ENCODE measurements at places on chromosomes 12 and 14.

DNA sequence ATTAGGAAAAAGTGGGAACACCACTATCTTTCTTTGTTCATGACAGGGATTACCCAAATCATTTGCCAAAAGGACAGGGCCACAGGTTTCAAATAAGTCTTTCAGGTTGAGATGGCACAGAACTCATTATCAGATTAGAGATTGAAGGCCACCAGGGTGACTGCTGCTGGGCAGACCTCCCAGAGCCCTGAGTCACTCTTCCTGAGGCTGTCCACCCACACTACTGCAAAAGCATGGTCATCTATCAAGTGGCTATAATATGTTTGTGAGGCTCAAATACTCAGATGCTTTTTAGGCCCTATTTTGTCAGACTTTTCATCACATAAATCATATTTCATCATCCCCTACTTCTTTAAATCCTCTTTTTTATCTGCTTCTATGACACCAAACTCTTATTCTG lies 155.3 kb upstream of the CCDC196 start:
- no peak overlapping the region for H3K4me3 ChIP-seq
- no peak for DNase-seq
- no peaks in the 10 kb centered on the region for H3K27me3 ChIP-seq
- no peak overlapping the region for H3K27ac ChIP-seq
- H3K36me3 ChIP-seq: no peaks in the 10 kb centered on the region
- H3K4me1 ChIP-seq: no peaks in the 10 kb centered on the region

GRCh38 chr12:20142316-20142715 lies 226.0 kb upstream of the PDE3A start:
- H3K36me3 ChIP-seq: no peaks in the 10 kb centered on the region
- H3K4me3 ChIP-seq: no peak overlapping the region
- H3K27ac ChIP-seq: no peak overlapping the region
- no peaks in the 10 kb centered on the region for H3K27me3 ChIP-seq

- H3K4me1 ChIP-seq: no peaks in the 10 kb centered on the region
- H3K4me3 ChIP-seq: no peak overlapping the region
- no peak for DNase-seq
- no peak overlapping the region for H3K27ac ChIP-seq
Measured at GRCh38 chr12:44960856-44961255, 84.7 kb upstream of the NELL2 start.

DNA sequence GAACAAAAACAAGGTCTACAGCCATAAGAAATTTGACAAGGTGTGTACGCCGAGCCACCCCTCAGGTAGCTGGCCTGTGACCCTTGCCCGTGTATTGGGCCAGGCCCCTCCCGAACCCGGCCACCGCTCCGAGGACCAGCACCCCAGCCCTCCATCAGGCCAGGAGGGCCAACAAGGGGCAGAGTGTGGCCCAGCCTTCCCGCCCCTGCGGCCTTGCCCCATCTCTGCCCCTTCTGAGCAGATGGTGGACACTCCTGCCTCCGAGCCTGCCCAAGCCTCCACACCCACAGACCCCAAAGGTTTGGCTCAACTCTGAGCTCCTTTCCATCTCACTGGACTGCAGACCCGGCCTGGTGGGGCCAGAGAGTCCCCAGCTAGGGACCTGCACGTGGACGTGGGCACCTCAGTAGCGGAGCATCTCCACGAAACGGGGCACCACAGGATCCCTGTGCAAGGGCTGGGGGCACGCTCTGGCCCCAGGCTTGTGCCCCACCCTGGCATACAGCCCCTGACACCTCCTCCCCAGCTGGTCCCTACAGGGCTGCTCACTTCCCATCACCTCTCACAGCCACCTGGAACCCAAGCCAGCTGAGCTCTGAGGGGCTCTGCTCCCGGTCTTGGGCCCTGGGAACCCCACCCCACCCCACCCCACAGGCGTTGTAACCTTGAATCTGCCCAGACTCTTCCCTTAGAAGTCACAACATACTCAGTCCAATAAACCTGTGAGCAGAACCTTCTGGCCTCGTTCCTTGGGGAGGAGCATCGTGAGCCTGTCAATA lies 3.3 kb downstream of the P2RX2 start:
- no peak for DNase-seq
- peaks cover 34% of the 10 kb centered on the region for H3K27me3 ChIP-seq
- peaks cover 46% of the 10 kb centered on the region for H3K36me3 ChIP-seq
- peaks cover 12% of the 10 kb centered on the region for H3K4me1 ChIP-seq
- no peak overlapping the region for H3K27ac ChIP-seq
- H3K4me3 ChIP-seq: no peak overlapping the region

- no peak overlapping the region for H3K4me3 ChIP-seq
- DNase-seq: no peak
- H3K4me1 ChIP-seq: no peaks in the 10 kb centered on the region
- no peak overlapping the region for H3K27ac ChIP-seq
- no peaks in the 10 kb centered on the region for H3K27me3 ChIP-seq
Measured at GRCh38 chr12:105337391-105337790, 6.9 kb downstream of the C12orf75 start.

- H3K36me3 ChIP-seq: no peaks in the 10 kb centered on the region
- peak overlapping the region; percentile 13 for H3K4me3 ChIP-seq
- DNase-seq: peak; percentile 46
- no peaks in the 10 kb centered on the region for H3K27me3 ChIP-seq
- H3K4me1 ChIP-seq: no peaks in the 10 kb centered on the region
Measured at GRCh38 chr12:32455607-32456071, 56.3 kb downstream of the FGD4 start.

- H3K36me3 ChIP-seq: no peaks in the 10 kb centered on the region
- H3K27me3 ChIP-seq: no peaks in the 10 kb centered on the region
- no peak overlapping the region for H3K27ac ChIP-seq
Measured at GRCh38 chr12:52395761-52396434, 10.2 kb downstream of the KRT82 start.

- H3K27me3 ChIP-seq: no peaks in the 10 kb centered on the region
- DNase-seq: no peak
- H3K4me1 ChIP-seq: no peaks in the 10 kb centered on the region
Measured at GRCh38 chr12:47272412-47273190, 192.8 kb upstream of the AMIGO2 start.

GRCh38 chr12:113241191-113242025 lies 20.1 kb downstream of the TPCN1 start:
- peaks cover 4% of the 10 kb centered on the region for H3K36me3 ChIP-seq
- H3K27ac ChIP-seq: no peak overlapping the region
- no peak overlapping the region for H3K4me3 ChIP-seq
- DNase-seq: peak; percentile 86
- H3K27me3 ChIP-seq: no peaks in the 10 kb centered on the region

DNA sequence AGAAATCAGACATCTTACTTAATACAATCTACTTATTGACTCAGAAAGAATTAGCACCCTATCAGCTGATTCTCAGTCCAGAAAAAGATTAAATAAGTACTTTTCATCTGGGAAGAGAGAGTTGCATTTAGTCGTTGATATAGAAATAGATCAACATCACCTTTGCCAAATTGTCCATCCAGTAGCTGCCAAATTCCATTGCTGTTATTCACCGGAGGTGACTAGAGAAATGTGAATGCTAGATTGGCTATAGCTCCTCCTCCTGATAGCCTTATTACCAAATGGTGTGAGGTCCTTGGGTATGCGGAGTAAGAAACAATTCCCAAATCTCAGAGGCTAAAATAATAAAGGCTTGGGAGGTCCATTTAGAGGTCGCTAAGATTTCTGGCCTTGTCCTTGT lies 723.3 kb upstream of the FLRT2 start:
- no peak overlapping the region for H3K4me3 ChIP-seq
- no peak overlapping the region for H3K27ac ChIP-seq
- no peak for DNase-seq
- H3K36me3 ChIP-seq: no peaks in the 10 kb centered on the region

DNA sequence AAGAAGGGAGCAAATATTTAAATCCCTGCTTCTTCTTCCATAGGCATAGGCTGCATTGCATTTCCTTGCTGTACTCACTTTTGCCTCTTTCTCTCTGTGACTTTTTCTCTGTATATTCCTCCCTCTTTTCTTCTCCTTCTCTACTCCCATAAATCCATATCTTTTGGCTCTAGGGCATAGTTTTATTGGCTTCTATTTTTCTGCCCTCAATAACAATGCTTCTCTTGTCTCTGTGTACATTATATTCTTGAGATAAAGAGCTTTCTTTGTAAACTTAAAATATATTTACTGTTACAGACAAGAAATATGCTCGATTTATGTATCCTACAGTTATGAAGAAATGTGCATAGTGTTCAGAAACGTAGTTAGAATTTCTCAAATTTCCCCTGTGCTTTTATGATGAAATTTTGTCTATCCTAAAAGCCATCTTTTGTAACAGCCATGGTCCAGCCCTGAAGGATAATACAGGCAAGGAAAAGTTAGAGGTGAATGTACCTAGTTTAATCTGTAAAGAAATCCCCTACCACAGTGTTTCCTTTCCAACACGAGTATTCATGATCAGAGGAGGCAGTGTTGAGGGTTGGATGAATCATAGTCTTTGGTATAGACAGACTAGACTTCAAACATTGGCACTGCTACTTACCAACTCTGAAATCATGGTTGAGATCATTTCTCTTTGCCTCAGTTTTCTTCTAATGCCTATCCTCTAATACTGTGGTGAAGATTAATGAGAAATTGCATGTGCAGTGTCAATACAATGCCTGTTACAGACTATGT lies 173.3 kb upstream of the FAR2 start:
- no peaks in the 10 kb centered on the region for H3K27me3 ChIP-seq
- no peaks in the 10 kb centered on the region for H3K36me3 ChIP-seq
- no peak for DNase-seq
- no peak overlapping the region for H3K27ac ChIP-seq
- no peaks in the 10 kb centered on the region for H3K4me1 ChIP-seq
- H3K4me3 ChIP-seq: no peak overlapping the region

DNA sequence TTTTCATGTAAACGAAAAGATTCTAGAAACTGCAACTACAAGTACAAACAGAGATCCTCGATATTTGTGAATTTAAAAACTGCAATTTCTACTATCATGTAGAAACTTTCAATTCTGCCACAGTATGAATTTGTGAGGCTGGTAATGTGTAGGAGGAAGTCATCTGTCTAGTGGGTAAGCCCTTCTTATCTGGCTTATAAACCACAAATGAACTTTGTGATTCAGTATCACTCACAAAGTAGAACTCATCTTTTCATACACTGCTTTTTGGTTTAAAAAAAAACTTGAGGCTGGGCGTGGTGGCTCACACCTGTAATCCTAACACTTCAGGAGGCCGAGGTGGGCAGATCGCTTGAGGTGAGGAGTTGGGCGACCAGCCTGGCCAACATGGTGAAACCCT lies 20.7 kb downstream of the GTF2A1 start:
- H3K27me3 ChIP-seq: no peaks in the 10 kb centered on the region
- H3K4me1 ChIP-seq: no peaks in the 10 kb centered on the region
- peaks cover 21% of the 10 kb centered on the region for H3K36me3 ChIP-seq

Measured in spinal cord (tissue), 10 donors.